Stimulated activated CD8-positive, alpha-beta memory T cell treated with anti-CD3 and anti-CD28 coated beads, Interleukin-4, amount 100 ng/mL, for 1 hour (primary cell): ENCODE measurements at places on chromosomes 11 and 22.

DNA sequence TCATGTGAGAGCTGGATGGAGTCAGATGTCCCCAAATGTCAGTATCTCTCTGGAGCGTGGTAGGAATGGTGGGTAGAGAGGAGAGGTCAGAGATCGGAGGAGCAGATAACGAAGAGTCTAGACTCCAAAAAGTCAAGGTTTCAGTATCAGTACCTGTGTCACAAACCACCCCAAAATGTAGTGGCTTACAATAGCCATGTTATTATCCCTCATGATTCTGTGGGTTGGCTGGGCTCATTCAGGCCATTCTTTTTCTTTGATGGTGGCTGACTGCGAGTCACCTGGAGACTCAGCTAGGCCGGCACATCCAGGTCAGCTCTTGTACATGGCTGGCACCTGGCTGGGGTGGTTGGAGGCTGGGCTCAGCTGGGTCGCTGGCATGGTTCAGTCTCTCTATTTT is 7.3 kb upstream of the SSTR3 start:
- no peak for DNase-seq

- no peak for DNase-seq
Measured at GRCh38 chr11:26937386-26937785, 56.5 kb upstream of the FIBIN start.

DNA sequence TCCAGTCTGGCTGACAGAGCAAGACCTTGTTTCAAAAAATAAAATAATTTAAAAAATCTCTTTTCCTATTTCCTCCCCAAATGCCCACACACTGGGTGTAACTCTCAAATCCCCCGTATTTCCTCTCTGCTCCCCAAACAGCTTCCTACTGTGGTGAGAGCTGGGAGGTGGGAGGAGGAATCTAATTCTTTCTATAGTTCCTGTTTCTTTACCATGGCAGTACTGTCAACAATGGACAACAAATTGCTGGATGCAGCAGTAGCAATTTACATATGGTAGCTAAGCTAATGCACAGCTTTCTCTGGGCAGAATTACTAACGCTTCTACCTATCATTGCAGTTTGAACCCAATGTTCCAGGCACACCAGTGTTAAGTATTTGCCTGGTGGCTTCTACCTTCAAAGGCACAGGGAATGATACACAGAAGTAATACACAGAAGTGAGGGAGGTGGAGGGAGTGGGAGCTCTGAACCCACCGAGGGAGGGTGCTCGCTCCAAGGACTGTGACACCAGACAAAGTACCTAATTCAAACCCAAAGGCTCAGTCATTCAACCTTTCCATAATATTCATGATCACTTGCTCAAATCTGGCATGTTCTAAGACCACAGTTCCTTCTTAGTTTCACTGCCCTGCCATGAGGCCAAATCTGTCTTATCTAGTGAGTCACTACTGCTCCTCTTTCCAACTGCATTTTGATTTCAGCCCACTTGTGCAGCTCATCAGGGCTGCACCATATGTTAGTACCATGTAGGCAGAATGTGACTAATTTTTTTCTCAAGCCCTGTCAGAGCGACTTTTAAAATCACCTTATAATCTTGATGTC is 37.9 kb downstream of the CELF1 start:
- no peak for DNase-seq

- DNase-seq: no peak
Measured at GRCh38 chr11:121892863-121893262, 223.2 kb downstream of the BLID start.

DNA sequence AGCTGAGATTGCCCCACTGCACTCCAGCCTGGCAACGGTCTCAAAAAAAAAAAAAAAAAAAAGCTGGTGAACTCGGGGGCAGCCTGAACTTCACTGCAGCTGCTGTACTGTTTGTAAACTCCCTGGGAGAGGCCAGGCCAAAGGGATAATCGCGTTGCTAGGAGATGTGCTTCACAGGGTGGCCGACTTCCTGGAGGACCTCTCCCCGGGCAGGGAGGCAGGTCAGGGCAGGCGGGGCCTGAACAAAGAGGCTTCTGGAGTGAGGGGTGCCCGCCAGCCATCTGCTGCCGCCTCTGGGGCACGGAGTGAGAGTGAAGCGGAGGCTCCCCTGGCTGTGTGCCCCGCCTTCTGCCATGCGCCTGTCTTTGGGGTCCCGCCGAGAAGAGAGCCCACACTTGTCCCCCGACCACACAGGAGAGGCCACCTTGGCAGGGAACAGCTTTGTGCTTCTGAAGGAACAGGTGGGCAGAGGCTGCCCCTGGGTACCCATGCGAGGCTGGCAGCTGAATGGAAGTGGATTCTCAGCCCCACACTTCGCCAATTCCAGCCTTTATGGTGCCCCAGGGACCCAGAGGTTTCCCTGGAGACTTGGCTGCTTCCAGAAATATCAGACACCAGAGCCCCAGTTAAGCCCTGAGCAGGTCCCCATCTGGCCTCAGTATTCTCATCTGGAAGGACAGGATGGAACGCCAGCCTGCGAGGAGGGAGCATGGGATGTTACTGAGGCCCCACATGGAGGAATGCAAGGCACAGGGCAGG is 29.6 kb downstream of the TMEM184B start:
- DNase-seq: no peak

DNA sequence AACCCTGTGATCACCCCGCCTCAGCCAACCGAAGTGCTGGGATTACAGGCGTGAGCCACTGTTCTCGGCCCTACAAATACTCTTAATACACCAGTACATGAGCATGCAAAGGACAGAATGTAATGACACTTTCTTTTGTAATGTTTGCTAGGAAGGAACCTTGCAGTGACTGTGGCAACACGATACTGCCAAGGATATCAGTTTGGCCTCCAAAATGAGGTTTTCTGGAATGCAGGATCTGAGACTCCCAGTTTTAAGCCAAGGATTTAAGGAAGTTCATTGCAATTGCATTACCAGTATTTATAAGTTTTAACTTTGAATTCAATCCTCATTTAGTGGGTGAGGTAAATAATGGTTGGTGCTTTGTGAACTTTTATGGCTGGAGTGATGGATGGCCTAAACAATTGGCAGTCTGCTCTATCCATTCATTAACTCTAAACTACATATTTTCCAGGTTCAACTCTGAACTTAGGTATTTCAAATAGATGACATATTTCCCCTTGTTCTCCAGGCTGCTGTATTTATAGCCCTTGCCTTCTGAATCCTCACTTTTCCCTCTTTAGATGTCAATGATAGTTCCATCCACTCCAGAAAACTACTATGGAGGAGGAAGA is 330.3 kb downstream of the C11orf87 start:
- no peak for DNase-seq

DNA sequence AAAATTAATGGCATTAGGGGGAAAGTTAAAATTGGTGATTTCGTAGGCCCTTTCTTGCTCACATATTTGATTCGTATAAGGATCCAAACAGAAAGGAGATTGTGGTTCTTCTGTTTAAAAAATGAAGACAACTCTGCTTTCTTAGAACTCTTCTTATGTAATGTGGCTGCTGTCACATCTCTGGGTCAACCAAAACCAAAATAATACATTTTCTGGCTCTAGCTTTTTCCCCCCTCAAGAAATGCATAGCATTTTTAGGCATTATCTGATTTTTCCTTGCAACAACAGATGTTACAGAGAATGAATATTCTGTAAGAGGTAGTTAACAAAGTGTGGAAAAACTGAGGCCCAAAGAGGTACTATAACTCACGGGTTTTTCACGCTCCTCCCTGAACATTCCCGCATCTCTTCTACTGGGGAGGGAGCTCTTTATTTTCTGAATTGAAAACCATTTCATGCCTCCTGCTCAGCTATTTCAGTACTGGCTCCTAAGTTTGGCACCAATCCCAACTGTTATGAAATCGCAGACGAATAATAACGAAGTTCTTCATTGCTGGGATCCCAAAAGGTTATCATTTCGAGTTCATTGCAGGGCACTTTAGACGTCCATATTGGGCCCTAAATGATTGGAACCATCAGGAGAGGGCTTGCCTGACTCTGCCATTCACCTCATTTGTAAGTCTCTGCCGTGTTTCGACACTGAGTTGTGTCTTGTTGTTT is 17.1 kb downstream of the GRAP2 start:
- no peak for DNase-seq

DNA sequence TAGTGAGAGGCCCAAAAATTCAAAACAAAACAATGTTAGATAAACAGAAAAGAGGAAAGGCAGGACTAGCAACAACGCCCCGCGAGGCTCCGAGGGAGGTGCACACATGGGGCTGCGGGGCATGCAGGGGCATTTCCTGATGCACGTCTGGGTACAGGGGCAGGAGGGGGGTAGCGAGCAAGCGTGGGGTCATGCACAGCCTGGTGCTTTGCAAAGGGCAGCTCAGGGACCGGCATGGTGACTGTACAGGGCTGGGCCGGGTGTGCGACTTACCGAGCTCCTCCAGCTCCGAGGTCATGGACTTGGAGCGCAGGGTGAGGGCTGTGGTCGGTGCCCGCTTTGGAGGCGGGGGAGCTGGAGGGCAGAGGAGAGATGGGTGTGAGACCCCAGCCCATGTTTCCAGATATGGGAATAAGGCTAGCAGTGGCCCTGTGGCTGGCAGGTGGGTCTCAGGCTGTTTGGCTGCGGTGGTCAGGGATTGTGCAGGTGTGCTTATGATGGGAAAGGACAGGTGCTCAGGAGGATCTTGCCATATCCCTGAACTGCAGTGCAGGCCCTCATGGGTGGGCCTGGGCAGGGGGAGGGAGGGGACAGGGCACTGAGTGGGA is 103.7 kb downstream of the CTTN start:
- DNase-seq: no peak
